Stimulated activated CD4-positive, alpha-beta T cell treated with anti-CD3 and anti-CD28 coated beads, Interleukin-12 subunit alpha, Interleukin-12 subunit beta, amount 100 ng/mL, for 48 hours (primary cell): ENCODE measurements at places on chromosomes 11 and 22.

DNA sequence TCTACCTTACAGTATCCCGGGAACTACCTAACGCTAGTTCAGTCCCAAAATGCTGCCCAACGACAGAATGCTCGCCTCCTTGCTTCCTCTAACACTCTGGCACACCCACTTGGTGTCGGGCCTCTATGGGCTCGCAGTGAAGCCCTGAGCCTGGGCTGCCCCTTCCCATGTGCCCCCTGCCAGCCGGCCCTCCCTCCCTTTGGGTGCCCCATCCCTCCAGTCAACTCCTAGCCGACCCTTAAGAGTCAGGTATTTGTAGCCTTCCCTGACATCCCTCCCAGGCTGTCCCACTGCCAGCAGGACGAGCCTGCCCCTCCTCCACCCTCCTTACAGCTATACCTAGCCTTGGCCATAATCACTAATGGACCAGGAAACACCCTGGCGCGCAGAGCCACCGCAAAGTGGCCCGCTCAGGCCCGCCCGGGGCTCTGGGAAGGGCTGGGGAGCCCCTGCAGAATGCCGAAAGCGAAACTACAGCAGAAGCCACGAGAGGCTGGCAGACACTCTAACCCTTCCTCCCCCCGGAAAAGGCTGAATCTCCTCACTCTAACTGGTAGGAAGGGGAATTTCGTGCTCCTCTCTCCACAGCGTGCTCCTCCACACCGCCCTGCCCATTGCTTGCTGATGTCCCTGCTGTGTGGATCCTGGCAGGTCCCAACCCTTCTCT lies 8.2 kb downstream of the CBX7 start:
- no peak for DNase-seq

DNA sequence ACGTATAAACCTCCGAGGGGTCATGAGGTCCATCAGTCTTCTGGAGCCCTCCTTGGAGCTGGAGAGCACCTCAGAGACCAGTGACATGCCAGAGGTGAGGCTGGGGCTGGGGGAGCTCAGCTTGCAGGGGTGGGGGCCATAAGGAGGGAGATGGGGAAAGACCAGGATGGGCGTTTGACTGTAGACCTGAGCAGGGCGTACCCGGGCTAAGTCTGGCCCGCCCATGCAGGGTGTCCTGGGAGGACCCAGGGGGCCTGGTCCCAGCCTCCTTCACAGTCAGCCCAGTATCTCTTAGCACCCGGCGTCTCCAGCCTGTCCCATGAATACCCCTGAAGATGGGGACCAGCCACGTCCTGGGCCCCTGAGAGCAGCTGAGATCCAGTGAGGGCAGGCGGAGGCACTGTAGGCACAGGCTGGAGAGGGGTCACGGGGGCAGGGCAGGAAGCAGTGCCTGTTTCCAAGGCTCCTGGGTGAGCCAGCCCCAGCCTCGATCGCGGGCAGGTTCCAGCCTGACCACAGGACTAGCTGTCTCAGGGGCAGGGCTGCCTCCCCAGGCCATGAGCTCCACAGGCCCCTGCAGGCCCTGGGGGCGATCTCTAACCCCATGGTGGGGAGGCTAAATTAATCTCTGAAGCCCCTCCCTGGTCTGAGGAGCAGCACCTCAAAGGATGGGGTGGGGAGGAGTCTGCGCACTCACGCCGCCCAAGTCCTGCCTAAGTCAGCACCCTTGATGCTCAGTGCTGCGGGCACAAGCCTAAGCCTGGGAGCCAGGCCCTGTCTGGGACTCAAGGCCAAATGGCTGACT lies 7.1 kb downstream of the SSH3 start:
- DNase-seq, result no peak

GRCh38 chr11:6862961-6863360 lies at the start of gene OR10A2:
OR10A2 (plus strand) TSS chr11:6863057; CDS start chr11:6869755, 6,698 bp downstream.
- no peak for DNase-seq

- DNase-seq, result no peak
Observed at GRCh38 chr11:116932181-116932580, 94.8 kb upstream of the APOA1 start.

GRCh38 chr11:110075105-110075846 lies 17.9 kb upstream of the ZC3H12C start:
- no peak for DNase-seq

DNA sequence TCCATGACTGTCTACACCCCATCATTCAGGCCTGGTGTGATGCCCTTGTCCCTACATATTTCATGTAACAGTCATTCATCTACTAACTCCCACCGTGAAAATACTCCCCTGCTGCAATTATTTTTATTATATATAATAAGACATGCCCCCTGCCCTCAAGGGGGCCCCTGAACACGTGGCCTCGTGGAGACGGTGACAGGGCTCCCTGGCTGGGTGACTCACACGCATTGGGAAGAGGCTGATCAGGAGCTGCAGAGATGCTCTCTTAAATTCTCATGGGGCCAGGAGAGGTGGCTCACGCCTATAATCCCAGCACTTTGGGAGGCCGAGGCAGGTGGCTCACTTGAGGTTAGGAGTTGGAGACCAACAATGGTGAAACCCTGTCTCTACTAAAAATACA lies 88.6 kb downstream of the ST3GAL4 start:
- DNase-seq, result no peak

- DNase-seq, result no peak
Observed at GRCh38 chr11:46321757-46322156, 25.5 kb upstream of the DGKZ start.

GRCh38 chr11:12430351-12430750 lies 53.0 kb downstream of the PARVA start:
- DNase-seq, result no peak

- no peak for DNase-seq
Observed at GRCh38 chr22:45087802-45088201, 75.9 kb upstream of the NUP50 start.

DNA sequence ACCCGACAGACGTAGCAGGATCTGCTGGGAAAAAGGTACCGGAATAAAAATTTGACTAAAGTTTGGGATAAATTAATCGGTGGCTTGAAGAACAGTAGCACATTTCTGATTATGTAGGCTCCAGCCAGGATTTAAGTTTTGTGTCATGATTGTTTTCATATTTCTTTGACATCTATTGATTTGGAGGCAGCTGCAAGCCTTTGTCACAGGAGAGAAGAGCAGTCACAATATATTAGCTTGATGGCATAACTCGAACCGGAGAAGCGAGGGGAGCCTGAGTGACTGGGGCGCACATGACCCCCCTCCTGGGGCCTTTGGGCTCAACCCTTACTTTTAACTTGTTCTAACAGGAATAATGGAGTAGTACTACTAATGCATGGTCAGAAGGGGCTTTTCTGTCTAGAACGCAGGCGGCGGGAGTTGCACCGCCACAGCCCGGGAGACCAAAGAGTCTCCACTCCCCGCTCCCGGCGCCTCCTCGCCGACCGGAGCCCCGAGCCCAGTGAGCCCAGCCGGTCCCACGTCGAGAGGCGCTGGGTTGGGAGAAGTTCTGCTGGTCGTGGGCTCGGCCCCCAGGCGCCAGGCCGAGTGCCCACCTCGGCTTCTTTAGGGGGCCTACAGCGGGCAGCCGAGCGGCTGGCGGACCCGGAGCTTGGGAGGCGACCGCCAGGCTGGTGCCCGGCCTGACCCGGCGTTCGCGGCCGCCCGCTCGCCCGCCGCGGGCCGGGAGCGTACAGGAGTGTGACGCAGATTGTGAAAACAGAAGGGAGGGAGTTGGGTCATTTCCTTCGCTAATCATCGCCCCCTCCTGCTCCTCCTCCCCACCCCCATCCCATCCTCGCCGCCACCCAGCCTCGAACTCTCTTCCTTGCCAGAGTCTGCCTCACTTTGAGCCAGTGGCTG lies 15.7 kb upstream of the PAX6 start:
- DNase-seq, result no peak

- no peak for DNase-seq
Observed at GRCh38 chr11:34302046-34302921, 55.5 kb downstream of the ABTB2 start.

- DNase-seq, result no peak
Observed at GRCh38 chr22:32788904-32789624, 12.4 kb upstream of the TIMP3 start.

- DNase-seq, result no peak
Observed at GRCh38 chr11:68753300-68753699, 2.0 kb upstream of the TESMIN start.

DNA sequence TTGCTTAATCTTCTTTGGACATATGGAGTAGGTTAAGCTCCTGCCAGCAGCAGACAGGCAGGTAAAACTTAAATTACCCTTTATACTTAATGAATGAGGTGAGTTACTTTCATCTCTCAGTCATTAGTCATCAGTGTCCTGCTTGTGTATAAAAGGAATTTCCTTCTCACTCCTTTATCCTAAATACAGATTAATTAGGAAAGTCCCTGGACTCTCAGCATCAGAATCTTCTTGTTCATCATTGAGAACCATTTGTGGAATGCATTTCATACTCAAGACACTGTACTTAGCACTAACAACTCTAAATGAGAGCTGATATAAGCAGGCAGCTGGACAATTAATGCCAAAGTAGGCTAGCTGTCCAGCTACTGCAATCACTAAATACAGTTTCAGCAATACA lies 630.4 kb downstream of the METTL15 start:
- DNase-seq, result no peak

DNA sequence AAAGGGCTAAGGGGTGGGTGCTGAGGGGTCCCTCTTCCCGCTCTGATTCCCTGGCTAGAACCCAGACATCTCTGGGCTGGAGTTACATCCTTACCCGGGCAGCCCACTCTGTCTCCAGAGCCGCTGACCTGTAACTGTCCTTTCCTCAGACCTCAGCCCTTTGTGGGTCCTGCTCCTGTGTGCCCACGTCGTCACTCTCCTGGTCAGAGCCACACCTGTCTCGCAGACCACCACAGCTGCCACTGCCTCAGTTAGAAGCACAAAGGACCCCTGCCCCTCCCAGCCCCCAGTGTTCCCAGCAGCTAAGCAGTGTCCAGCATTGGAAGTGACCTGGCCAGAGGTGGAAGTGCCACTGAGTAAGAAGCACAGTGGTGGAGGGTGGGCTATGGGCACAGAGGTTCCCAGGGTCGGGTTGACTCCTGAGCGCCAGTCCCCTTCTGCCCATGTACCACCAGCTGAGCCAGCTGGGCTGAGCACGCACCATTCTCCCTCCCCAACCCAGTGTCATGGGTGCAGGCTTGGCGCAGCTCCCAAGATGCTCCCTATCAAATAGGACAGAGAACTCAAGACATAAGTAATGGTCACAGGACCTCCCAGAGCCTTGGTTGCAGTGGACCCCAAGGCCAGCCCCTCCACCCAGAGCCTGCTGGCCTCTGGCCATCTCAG lies 1.6 kb downstream of the IL18BP start:
- no peak for DNase-seq
